Suppressor macrophage treated with lipopolysaccharide for 4 hours (primary cell): ENCODE measurements at places on chromosomes 11 and 22.

DNA sequence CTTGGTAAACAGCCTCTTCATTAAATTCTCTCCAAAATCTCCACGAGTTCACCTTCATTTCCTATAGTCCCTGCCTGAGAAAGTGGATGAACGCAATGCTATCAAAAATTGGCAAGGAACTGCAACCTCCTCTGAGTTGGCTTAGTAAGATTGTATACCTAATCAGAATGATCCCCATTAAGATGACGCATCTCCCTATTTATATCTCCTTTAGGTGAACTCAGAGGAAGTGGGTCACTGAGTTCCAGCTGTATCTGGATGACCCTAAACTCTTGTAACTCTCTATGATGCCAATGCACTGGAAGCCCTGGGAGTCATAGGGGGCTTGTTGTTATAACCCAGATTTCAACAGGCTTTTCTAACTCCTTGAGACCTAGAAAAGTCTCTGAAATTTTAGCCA is 48.2 kb downstream of the OR10A6 start:
- no peak for DNase-seq

GRCh38 chr11:78424334-78425270 is 7.0 kb upstream of the GAB2 start:
- DNase-seq = peak; percentile 97

GRCh38 chr11:6237266-6237665 is 1.6 kb upstream of the CNGA4 start:
- peak; percentile 85 for DNase-seq

DNA sequence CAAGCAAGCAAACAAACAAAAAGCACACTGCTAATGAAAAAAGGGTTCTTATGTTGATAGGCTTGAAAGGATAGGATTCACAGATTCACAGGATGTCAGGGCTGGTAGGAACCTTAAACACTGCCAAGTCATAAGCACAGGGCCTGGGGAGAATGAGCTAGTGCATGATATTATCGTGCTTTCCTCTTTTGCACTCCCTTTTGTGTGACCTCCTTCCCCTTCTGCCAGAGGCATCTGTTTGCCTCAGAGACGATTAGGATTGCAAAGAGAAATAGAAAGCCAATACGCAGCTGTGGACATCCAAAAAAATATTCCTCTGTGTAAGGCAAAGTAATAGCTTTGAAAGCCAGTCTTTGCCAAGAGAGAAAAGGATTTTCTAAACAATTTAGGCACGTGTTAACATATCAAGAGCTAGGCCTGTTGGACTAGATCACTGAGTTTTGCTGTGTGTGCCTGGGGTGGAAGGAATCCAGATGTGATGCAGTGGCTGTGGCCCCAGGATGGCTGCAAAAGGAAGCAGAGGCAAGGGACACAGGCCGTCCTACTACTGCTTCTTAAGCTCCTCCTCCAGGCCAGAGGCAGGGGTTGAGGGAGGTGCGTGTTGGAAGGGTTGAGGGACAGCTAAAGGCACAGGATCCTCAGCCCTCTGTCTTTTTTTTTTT is 30.6 kb downstream of the MCHR1 start:
- peak; percentile 43 for DNase-seq

- no peak for DNase-seq
These were observed 4.9 kb upstream of the TCN2 start for GRCh38 chr22:30602049-30602448.

GRCh38 chr11:112734207-112734606 is 227.0 kb upstream of the NCAM1 start:
- no peak for DNase-seq

DNA sequence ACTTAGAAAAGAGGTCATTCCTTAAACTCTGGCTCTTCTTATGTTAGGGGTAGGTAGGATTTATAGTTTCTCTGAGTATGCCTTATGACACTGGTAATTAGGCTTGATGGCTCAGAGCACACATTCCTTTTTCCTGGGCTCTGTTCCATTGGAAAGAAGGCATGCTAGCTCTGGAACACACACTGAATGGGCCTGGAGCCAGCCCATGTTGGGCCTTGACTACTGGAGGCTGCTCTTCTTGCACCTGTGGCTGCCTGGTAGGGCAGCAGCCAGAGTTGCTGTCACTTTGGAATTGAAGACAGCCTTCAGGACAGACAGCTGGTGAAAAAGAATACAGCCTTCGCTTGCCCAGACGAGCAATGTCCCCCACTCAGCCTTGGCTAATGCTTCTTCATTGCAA is 18.2 kb downstream of the MCAM start:
- DNase-seq = no peak

GRCh38 chr11:62344210-62344609 is 7.0 kb downstream of the ASRGL1 start:
- peak; percentile 69 for DNase-seq

DNA sequence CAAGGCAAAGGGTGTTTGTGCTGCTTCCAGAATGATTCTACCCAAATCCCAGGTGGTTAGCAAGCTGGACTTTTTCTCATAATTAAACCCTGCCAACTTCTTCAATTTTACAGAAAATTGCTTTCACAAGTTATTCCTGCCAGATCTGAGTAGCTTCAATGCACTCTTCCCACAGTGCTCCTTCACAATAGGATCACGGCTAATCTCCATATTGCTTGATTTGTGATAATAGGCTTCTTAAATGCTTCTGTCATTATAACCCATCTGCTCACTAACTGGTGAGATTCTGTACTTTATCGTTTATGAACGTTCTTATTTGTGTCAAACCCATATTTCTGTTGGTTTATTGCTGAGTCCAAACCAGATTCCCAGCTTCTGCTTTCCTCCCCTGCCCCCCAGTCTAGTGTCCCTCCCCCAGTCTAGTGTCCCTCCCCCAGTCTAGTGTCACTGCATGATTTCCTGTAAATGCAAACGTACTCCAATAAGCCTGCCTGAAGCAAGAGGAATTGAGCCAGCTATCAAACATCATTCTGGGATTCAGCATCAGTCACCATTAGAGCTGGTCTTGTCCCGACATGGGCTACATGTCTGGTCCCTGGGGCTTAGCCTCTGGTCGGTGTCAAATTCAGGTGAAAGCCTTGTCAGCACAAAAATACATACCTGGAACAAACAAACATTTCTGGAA is 14.0 kb downstream of the MMP3 start:
- no peak for DNase-seq

DNA sequence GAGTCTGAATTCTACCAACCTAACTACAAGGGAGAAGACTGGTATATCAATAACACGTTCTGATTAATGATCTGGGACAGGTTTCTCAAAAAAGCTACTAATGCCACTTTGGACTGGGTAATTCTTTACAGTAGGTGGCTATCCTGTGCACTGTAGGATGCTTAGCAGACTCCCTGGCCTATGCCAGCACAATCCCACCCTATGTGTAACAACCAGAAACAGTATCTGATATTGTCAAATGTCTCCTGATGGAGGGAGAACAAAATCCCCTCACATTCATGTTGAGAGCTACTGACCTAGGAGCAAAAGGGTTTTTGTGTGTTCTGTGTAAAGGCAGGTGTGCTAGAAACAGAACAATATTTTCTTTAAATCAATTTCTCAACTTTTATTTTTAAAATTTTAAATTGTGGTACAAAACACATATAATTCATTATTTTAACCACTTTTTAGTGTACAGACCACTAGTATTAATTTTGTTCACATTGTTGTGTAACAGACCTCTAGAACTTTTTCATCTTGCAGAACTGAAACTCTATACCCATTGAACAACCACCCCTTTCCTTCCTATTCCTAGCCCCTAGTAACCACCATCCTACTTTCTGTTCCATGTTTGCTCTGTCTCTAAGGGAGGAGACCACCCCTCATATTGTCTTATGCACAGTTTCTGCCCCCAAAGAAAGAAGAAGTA is 2.1 kb upstream of the MS4A6A start:
- peak; percentile 69 for DNase-seq

DNA sequence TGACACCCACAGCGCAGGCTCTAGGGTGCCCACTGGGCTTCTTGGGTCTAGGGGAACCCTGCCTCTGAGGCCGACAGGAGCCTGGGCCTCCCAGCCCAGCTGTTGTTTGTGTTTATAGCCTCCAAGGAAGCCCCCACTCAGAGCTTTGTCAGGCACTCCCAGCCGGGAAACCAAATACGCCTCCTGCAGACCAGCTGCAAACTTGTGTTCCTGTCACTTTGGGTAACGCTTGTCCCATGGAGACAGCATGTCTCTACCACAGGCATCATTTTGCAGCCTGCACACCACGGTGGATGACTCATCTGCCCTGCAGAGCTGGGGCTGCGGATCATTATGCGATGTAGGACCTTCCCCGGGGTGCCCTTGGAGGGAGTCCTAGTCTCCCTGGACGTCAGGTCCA is 40.6 kb upstream of the CRYBB3 start:
- DNase-seq = no peak

GRCh38 chr11:126723665-126724045 is 276.9 kb downstream of the KIRREL3 start:
- DNase-seq = no peak

GRCh38 chr11:118694771-118695170 is 15.3 kb upstream of the TREH start:
- no peak for DNase-seq

DNA sequence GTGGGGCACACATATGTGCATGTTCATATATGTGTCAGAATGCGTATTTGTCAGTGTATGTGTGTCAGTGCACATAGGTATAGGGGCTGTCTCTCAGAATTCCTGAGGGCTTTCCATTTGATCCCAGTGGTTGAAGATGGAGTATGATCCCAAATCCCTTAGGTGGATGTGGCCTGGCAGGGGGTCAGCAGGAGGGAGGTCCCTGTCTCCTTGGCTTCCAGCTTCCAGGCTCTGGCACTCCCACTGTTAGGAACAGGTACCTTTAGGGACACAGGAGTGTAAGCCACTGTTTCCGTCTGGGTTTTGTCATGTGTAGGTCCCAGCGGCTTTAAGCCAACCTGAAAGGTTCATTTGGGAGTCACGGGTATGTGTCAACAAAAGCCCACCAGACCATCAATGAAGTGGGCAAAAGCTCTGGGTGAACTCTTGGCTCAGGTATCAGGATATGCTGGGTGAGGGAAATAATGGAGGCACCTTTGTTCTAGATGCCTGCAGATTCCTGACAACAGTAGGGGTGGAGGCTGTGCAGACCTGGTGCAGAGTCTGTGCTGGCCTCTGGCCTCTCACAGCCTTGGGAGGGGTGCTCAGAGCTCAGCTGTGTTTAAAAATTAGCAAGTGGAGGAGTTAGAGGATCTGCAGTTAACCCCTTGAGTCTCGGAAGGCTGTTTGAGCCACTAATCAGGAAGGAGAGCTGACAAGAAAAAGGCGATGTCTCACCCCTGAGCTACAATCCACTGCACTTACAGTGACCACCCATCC is 9.0 kb downstream of the KCNQ1OT1 start:
- no peak for DNase-seq

- DNase-seq = no peak
These were observed 178.3 kb downstream of the BRD1 start for GRCh38 chr22:49649166-49650068.

DNA sequence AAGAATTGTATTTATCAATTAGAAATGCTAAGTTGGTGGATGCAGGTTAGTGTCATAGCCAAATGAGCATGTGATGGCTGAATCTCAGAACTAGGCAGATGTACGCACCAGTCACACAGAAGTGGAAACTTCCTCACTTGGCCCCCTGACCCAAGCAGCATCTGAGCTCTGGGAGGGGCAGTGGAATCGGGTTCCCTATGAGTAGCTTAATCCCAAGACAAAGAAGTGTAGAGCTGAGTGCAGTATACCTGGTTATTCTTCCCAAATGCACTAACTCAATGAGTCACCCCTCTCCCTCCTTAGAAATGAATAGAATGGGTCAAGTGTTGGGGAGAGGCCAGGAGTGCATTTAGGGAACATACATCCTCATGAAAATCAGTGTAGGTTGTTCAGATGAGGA is 224.6 kb downstream of the FAT3 start:
- DNase-seq = no peak

DNA sequence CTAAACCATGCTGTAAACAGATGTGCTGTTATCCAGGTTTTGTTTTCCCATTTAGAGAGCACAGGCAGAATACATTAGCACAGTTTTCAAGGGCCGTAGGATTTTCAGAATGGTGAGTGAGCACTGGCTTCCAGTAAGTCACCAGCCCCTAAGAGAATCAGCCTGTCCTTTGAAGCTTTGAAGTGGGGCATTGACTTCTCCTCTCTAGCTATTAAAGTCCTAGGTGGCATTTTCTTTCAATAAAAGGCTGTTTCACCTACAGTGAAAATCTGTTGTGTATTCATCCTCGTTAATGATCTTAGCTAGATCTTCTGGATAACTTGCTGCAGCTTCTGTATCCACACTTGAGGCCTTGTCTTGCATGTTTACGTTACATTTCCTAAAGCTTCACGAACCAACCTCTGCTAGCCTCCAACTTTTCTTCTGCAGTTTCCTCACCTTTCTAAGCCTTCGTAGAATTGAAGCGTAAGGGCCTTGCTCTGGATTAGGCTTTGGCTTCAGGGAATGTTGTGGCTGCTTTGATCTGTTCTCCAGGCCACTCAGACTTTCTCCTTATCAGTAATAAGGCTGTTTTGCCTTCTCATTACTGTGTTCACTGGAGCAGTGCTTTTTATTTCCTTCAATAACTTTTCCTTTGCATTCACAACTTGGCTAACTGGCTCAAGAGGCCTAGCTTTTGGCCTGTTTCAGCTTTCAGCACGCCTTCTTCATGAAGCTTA is 15.5 kb downstream of the CECR2 start:
- no peak for DNase-seq

DNA sequence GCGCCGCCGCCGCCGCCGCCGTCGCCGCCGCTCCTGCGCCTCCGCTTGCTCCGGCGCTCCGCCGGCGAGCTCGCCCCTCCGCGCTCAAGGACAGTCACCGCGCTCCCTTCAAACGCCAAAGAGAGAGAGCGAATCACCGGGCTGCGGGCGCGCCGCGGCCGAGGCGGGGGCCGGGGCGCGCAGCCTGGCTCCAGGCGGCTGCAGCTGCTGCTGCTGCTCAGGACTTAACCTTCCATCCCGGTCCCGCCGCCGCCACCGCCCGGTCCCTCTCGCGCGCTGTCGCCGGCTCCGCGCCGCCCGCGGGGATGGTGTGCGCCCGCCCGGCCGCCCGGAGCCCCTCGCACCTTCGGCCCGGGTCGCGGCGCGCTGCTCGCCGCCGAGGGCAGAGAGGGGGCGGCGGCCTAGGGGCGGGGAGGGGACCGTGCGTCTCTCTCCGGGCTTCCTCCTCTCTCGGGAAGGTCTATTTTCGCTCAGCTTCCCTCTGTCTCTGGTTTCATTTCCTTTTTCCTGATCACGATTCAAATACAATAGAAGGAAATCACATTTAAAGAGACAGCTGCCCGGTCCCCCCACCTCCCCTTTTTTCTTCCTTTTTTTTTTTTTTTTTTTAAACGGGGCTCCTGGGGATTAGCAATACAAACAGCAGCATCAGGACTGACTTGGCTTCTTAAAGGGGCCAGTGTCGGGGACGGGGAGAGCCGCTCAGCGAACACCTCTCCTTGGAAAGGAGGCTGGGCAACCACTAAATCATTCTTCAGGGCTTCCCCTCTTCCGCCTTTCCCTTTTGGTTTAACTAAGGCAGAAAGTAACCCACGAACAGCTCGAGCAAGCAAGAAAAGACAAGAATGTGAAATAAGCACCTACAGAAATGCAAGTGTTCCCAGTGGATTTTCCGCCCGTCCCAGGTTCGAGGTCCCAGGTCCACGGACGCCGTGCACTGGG is 22.1 kb downstream of the LMO2 start:
- DNase-seq = peak; percentile 92

GRCh38 chr11:96863520-96863919 is 473.7 kb downstream of the JRKL start:
- DNase-seq = no peak
